Stromal cell of bone marrow (primary cell): ENCODE measurements at places on chromosomes 7 and 10.

DNA sequence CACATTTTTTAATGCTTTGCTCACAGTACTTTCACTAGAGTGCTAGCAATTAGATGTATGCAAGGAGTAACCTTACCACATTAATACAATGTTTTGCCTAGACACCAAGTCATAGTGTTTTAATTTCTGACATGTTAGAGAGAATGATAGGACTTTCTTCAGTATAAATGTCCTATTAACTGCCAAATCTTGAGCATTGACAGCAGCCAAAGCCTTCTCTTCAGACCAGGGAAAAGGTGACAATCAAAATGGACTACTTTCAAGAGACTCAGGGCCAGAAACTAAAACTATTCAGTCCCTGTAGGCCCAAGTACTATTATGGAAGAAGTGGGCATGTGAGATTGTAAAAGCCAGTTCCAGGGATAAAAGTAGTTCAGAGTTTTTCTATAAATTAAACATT, 201.4 kb upstream of the PCDH15 start:
- DNase-seq: no peak

GRCh38 chr7:13742126-13742525, 247.3 kb downstream of the ETV1 start:
- DNase-seq: peak; percentile 24

- no peak for DNase-seq
Observed at GRCh38 chr7:52715701-52716100, 319.7 kb upstream of the POM121L12 start.

- DNase-seq: no peak
Observed at GRCh38 chr10:14875941-14876340, 2.7 kb upstream of the SUV39H2 start.

GRCh38 chr7:45682358-45682735, 108.2 kb downstream of the ADCY1 start:
- no peak for DNase-seq

DNA sequence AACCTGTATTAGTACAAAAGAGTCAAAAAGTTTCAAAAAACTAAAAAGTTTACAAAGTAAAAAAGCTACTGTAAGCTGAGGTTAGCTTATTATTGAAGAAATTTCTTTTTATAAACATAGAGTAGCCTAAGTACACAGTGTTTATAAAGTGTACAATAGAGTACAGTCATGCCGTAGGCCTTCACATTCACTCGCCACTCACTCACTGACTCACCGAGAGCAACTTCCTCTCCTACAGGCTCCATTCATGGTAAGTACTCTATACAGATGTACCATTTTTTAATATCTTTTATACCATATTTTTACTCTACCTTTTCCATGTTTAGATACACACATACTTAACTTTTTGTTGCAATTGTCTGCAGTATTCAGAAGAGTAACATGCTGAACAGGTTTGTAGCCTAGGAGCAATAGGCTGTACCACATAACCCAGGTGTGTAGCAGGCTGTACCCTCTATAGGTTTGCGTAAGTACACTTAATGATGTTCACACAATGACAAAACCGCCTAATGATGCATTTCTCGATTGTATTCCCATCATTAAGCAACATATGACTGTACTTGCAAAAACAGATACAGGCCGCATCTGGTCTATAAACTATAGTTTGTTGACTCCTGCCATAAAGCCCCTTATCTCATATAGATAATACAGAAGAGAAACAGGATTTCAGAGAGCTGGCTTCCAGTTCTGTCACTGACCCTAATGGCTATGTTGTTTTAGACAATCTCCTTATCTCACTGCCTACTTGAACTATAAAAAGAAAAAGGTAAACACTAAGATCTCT, 438.8 kb downstream of the HTR7 start:
- peak; percentile 62 for DNase-seq

- peak; percentile 91 for DNase-seq
Observed at GRCh38 chr7:2820508-2820934, 23.6 kb downstream of the GNA12 start.

- no peak for DNase-seq
Observed at GRCh38 chr10:76088980-76089379, 657.6 kb downstream of the LRMDA start.

- DNase-seq: no peak
Observed at GRCh38 chr7:80809545-80809944, 109.3 kb downstream of the SEMA3C start.
